ENCODE measurements at places on chromosomes 2 and 18.

GRCh38 chr2:60957643-60958042 lies 59.9 kb upstream of the PEX13 start:
- no peak for DNase-seq

DNA sequence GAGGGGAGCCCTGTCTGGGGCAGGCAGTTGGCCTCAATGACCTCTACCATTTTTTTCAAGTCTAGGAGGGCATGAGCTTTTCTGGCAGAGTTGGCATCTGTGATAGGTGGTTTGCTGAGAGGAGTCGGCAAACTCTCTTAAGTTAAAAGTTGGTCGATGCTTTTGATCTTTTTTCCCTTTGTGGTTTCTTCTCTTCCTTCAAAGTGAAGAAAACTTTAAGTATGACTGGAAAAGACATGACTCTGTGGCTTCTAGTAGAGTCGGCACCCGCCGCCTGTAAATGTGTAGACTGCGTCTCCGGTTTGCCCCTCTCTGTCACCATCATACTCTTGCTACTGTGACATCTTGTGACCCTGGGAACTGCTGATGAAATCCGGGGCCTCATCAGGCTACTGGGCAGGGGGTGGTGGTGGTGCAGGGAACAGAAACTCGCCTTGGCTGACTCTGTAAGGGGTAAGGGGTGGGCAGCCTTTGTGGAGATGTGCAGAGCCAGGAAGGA lies 21.1 kb downstream of the INPP5D start:
- DNase-seq = no peak

DNA sequence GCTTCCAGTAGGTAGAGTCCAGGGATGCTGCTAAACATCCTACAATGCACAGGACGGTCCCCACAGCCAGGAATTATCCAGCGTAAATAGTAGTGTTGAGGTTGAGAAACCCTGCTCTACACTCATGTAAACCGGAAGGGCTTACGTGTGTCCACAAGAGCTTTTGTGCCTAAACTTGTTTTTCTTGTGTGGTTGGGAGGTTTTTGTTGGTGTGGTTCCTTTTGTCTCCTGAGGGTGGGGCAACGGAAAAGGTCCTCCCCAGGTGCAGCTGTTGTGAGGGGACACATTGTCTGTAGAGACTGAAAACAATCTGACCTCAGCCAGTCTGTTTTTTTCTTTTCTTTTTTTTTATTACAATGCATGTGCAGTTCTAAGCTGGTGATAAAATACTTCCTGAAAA lies 72.7 kb upstream of the MGAT5 start:
- DNase-seq = no peak

GRCh38 chr2:54275541-54275940 lies 19.5 kb upstream of the TSPYL6 start:
- no peak for DNase-seq

DNA sequence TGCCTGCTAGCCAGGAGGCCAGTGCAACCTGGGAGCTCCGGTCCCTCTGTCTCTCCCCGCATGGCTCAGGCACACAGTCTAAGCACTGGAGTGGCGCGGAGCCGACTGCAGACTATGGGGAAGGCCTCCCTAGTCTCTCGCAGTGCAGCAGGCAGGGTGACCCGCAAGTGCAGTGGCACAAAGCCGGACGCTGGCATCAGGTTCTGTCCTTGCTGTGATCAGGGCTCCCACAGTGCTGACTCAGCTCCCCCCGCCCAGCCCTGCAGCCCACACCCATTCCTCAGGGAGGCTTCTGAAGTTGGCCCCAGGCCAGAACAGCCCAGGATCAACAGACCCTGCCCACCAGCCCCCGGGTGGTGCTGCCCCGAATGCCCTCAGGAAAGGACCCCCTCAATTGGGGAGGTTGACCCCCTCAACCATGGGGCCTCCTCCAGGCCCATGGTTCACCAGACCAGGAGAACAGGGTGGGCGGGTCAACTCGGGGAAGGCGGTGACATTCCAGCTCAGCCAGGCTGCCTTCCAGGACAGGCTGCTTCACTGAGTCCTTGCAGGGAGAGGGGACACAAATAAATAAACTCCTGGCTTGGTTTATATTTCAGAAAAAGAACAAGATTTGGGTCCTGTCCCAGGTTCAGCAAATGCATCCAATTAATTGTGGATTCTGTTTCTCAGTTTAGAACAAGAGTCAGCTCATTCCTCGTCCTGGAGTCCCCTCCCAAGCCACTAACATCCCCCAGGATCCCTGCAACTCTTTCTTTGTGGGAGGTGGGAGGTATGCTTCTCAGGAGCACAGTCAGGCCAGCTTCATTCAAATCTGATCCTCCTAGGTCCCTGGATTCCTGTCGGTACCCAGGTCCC lies 12.2 kb downstream of the BIN1 start:
- peak; percentile 41 for DNase-seq

GRCh38 chr2:9797681-9798556 lies 45.4 kb upstream of the TAF1B start:
- no peak for DNase-seq

- no peak for DNase-seq
Measured at GRCh38 chr18:56197241-56197859, 441.0 kb downstream of the TXNL1 start.

- no peak for DNase-seq
Measured at GRCh38 chr18:56289381-56289780, 349.0 kb downstream of the TXNL1 start.

- DNase-seq = no peak
Measured at GRCh38 chr2:235098269-235098668, 146.5 kb downstream of the SH3BP4 start.

GRCh38 chr2:217279140-217279539 lies 419.3 kb upstream of the TNP1 start:
- no peak for DNase-seq

DNA sequence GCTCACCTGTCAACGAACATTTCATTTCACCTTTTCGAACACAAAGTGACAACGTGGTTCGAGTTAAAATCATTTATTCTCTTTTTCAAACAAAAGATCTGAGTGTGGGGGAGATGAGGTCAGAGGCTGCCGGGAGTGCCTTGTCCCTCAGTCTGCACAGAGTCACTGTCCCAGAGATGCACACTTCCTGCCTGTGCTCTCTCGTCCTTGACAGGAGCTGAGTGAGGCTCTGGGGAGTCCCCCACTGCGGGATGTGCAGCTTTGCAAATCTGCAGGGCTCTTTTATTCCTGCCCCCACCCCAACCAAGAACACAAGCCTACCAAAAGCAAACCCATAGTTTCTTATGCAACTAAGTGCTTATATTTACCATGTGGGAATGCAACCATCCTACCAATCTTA lies 497.8 kb downstream of the EIPR1 start:
- DNase-seq = no peak

DNA sequence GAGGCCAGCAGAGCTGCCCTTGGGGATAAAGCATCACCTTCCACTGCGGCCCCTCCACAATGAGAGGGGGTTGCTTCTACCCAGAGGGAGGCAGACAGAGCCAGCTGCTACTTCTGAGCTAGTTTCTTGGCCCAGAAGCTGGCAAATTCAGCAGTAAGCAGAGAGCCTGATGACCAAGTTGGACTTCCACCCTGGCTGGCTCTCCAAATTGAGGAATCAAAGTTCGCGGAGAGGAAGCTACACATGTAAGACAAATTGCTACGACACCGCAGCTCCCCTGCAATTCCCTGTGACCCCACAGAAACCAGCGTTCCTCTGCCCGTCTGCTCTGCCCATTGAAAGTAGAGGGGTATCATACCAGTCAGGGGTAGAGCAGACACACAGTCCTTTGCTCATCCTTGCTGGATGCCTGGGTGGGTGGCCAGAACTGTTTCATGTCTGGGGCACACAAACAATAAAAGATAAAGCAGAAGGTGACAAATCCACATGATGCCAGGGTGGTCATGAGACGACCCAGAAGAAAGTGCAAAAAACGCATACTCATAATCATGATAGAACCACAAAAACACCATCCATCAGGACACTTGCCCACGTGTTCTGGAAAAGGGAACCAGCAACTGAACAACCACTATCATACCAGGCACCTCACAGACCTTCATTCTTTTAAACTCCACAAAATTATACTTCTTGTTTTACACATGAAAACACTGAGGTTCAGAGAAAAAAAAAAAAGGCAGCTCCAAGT lies 5.4 kb downstream of the TFCP2L1 start:
- no peak for DNase-seq

- no peak for DNase-seq
Measured at GRCh38 chr2:64325852-64326577, 127.9 kb upstream of the LGALSL start.

DNA sequence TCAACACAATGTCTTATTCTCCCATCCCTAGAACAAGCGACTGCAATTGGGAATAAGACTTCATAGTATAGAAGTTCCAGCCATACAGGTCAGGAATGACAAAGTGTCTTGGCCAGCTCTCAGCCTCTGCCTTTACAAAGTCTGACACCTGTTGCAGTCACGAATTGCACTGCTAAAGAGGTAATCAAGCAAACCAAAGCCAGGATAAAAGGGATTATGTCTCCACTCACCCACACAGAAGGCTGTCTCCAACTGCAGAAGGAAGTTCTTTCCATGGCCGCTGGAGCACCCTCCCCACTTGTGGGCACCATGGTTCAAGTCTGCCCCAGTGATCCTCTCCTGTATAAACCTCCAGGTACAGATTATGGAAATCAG lies 114.8 kb upstream of the PKDCC start:
- no peak for DNase-seq

- no peak for DNase-seq
Measured at GRCh38 chr2:224579411-224579810, 5.8 kb downstream of the CUL3 start.

DNA sequence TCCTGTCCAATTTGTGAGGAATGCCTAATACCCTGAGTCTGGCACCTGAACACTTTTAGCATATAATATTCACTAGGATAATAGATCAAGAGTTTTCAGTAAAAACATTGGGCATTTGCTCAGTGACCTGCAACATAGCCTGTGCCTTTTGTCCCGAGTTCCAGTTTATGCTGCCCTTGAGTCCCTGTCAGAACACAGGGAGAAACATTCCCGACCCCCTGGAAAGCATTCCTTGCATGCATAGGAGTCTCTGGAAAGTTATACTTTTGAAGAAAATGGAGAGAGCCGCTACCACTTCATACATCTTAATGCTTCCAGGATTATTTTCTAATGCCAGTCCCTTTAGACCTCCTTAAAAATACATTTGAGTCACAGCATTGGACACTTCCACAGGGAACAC lies 107.3 kb downstream of the PLCL1 start:
- no peak for DNase-seq

DNA sequence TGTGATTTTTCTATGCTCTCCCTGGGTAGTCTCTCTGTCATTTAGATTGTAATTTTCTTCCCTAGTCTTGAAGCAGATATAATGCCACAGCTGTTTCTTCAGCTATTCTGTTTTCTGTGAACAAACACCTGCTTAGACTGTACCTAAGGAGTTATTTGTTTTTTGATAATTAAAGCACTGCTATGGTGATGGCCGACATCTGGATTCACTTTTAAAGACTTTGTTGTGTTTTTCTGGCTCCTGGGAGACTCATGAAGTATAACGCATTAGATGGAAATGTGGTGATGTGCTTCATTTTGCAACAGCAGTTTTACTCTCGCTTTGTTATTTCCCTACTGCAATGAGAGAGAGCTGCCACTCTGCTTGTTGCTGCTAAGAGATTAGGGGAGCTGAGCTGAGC lies 15.7 kb upstream of the C2orf69 start:
- DNase-seq = no peak

DNA sequence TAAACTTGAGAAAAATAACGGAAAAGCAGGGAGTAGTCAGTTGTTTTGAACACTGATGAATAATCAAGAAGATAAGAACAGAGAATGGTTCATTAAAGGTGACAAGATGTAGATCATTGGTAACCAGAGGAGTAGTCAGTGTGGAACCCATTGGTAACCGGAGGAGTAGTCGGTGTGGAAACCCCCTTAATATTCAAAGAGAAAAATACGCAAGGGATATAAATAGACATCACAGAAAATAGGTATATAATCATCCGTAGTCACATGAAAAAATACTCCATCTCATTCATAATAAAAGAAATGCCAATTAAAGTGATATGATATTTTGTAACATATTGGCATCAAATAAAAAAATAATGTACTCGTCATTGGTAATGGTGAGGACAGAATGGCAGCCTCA lies 70.6 kb upstream of the EPAS1 start:
- DNase-seq = no peak

DNA sequence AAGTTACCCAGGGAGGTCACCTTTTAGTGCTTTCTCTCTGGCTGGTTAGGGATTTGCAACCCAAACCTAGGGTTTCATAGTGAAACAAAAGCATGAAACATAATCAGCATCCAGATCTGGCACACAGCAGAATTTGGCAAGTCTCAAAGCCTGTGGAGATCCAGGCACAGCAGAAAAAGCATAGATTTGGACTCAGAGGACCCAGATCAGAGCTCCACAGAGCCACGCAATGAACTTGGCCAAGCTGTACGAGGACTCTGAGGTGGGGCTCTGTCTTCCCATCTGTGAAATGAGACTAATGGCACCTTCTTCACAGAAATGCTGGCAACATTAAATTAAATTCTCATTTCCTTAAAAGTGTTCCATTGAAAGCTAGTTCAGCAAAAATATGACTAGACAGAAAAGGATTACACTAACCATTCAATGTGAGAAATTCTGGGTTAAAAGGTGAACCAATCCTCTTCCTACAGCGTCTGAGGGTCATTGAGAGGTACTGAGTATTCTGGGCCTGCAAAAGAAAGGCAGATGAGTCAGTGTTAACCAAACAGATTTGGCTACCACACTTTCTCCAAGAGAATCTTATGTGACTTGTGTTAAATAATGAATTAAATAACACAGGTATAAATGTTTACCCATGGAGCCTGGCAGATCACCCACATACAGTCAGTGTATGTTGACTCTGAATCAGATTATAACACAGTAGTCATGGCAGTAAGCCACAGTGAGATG lies 266.3 kb downstream of the MREG start:
- DNase-seq = no peak

- no peak for DNase-seq
Measured at GRCh38 chr18:46899274-46899948, 17.9 kb downstream of the PIAS2 start.

DNA sequence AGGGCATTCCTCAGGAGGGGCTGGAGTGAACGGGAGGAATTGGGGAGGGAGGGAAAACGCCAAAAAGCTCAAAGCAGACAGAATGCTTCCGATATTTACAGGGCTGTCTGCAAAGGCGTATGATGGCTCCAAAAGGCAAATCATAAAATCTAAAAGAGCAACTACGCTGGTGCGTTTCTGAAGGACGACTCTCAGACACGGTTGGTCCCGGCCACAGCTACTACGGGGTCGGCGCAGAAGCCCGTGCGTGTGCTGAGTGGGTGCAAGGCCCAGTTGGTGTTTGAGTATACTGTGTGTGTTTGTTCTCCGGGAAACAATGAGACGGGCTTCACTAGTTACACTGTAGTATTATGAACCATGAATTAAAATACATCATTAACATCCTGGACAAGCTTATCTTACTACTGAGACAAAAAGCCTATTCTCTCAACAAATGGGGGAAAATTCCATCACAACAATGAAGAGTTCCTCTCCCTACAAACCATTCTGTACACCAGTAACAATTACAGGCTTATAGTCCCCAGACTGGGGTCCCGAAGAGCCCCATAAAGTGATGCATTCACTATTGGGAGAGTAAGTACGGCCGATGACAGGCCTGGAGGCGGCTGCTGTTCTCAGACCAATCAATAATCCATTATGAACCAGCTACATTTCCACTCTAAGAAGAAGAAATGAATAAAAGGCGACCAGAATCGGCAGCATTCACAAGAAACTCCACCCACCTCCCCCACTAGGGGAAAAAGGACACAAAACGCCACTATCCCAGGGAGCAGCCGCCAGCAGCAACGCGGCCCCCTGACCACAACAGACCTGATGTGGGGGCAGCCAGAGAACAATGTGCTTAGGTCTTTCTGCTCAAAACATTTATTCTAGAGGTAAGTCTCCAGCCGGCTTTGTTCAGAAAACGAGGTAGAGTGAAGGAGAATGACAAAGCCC lies 43.4 kb downstream of the ZNF516 start:
- peak; percentile 52 for DNase-seq

- no peak for DNase-seq
Measured at GRCh38 chr2:159557437-159558034, 58.8 kb downstream of the BAZ2B start.
